ENCODE measurements at places on chromosomes 4 and X.

DNA sequence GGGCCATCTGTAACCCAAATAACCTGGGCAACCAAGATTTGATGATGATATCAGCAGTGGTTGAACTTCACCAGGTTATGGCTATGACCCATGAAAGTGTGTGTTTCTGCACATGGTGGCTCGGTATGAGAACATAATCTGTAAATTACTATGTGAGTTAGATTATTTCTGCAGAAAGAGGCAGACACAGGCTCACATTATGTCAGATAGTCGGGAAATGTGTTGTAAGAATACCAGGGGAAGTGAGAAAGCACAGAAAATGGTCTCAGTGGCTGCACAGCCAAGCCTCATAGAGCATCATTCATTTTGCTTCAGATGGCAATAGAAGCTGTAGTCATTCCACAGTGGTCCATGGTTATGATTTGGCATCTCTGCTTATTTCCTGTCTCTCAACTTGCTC, 63.0 kb upstream of the RBPJ start:
- DNase-seq: no peak

DNA sequence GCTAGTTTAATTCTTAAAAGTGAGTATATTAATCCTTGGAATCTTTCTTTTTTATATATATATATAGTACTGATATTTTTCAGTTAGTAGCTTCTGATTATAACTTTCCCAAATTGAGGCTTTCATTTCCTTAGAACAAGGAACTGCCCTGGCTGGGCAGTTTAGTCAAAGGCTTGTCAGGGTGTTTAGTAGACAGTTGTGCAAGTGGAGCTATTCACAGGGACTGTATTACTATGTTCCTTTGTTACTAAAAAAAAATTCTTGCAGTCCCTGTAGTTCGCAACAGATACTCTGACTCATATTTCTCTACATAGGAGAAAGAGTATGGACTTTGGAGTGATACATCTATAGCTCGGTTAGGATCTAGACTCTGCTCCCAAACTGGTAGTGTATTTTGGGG, 20.8 kb downstream of the USO1 start:
- DNase-seq: peak; percentile 83

- peak; percentile 92 for DNase-seq
Observed at GRCh38 chr4:13918110-13918509, 290.6 kb upstream of the BOD1L1 start.

GRCh38 chrX:68440940-68441339, 7.6 kb upstream of the OPHN1 start:
- peak; percentile 85 for DNase-seq

- DNase-seq: no peak
Observed at GRCh38 chrX:110175696-110176095, 142.2 kb downstream of the AMMECR1 start.

- peak; percentile 83 for DNase-seq
Observed at GRCh38 chr4:89800012-89800516, 36.9 kb downstream of the SNCA start.

DNA sequence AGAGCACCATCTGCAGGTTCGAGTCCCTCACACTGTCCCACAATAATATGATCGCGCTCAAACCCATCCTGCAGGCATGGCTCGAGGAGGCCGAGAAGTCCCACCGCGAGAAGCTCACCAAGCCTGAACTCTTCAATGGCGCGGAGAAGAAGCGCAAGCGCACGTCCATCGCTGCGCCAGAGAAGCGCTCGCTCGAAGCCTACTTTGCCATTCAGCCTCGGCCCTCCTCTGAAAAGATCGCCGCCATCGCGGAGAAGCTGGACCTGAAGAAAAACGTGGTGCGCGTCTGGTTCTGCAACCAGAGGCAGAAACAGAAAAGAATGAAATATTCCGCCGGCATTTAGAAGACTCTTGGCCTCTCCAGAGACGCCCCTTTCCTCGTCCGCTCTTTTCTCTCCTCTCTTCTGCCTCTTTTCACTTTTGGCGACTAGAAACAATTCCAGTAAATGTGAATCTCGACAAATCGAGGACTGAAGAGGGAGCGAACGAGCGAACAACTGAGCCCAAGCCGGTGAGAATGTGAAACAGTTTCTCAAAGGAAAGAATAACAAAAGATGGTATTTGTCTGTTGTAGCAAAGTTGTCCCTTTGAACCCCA, 1.9 kb downstream of the POU4F2 start:
- no peak for DNase-seq

- no peak for DNase-seq
Observed at GRCh38 chrX:109350051-109350450, 131.8 kb downstream of the GUCY2F start.

DNA sequence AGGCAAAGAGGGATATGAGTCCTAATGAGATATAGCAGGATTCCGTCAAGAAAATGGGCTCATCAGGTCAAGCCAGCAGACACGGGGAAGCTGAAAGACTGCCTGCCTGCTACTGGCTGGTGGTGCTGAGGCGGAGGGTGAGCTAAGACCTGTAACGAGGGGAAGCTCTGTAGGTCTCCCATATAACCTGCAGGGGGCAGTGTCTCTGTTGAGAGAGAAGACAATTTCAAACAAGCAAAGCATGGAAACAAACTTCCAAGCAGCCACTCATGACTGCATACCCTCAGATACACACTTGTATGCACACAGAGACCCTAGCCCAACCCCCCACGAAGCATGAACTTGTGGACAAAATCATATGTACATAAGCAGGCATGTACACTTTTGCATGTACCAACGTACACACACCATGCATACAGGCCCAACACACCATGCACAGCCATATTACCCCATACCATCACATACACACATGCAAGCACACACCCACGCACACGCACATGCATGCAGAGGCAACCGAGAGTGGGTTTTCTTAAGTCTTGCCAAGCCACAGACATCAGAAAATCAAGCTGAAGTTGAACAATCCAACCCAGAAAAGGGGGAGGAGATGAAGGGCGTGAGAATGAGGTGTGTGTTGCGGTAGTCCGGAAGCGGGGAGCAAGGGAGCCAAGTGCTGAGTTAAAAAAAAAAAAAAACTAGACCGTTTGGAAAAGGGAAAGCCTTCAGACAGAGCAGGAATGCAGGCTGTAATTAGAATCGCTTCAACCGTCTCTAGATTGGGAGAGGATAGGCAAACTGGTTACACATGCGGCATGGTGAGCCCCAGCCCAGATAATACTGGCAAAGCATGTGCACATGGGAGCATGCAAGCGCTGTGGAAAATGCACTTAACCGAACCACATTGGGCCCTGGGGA, 71.0 kb downstream of the PJA1 start:
- peak; percentile 70 for DNase-seq

DNA sequence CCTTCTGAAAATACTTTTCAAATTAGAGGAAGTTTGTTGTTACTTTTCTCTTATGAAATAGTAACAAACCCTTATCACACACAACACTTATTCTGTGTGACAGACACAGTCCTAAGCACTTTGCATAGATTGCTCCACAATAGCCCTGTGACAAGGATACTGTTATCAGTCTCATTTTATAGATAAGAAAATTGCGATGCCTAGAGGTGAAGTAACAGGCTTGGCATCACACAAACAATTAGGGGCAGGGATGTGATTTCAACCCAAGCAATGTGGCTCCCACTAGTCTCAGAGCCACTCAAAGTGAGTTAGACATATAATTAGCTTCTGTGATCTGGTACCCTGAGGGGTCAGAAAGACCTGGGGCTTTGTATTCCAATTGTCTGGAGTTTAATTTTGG, 339.9 kb downstream of the FBXO8 start:
- DNase-seq: no peak

DNA sequence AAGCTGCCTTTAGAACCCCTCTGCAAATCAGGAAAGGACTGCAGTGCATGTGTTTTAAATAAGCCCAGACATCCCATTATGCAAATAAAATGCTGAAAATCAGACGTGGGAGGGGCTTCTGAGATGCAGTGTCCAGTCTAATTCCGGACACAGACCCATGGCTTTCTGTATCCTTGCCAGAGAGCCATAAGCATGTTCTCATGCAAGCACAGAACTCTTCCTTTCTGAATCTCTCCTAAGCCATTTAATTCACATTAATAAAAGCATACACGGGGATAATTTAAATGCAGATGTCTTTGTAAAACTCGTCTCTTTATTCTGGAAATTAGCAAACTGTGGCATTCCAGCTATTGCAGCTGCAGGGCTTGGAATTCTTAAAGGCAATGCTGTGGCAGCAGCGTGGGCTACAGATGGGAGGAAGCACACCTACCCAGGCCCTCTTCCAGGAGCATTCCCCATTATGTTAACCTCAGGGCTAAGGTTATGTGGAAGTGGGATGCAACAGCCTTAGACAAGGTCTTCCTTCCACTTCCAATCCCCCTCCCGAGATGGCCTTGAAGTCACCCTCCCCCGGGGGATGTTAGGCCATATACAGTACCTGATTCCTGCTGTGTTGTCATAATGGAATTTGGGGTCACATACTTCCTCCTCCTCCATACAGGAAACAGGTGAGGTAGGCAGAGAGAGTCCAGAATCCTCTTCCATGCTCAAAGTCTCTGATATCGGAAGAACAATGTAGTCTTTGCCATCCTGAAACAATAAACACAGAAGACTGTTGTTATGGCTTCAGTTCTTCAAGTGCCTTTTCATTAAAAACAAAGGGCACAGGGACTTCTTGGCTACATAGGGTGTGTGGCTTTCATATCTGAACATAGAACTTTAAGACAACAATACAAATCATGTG, 38.1 kb downstream of the KDR start:
- DNase-seq: no peak

- DNase-seq: peak; percentile 50
Observed at GRCh38 chr4:26020881-26021280, 106.9 kb downstream of the SMIM20 start.

DNA sequence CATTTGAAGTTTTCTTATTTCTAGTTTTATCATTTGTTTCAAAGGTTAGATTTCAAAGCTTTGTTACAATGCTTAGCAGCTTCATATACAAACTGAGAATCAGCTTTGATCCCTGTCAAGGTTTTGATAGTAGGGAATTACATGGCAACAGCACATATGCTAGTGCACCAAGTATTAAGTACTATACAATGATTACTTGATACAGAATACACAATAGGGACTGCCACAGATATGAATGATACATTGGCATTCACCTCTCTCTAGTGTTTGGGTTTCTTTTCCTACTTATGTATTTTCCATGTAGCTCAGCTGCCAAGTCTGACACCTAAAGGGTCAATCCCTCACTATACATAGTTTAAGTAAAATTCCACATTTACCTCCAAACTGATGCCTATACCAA, 344.0 kb downstream of the FAT4 start:
- no peak for DNase-seq

- DNase-seq: no peak
Observed at GRCh38 chr4:153063490-153063889, 127.4 kb downstream of the FHDC1 start.

DNA sequence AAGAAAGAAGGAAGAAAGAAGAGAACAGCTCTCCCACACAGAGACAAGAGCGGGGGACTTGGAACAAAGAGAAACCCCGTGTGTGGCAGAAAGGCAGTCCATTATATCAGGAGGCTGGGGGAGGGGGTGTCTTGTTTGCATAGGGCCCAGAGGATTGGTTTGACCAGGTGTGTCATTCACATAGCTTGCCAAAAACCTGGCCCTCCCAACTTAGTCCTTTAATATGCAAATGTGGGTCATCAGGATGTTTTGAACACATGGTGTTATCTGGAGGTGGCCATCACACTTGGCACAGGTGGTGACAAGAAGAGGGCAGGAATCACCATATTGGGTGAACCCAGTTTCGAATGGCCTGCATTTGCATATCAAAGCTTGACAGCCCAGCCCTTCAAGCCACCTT, 111.7 kb downstream of the LINC00632 start:
- no peak for DNase-seq

DNA sequence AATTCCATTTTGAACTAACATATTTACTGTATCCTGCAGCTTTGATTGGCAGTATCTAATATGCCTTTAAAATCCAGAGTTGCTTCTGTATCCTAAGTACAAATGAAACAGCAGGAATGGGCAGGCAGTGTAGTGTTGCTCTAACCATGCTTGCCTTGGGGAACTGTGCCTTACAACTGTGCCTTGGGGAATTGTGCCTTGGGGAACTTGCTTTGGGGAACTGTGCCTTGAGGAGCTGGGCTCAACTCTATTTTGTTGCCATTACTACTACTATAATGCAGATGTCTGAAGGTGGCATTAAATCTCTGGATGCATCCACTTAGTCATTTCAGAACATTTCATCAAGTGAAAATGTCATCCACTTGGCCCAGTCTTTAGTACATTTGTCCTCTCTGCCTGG, 6.9 kb downstream of the CXCL3 start:
- no peak for DNase-seq

GRCh38 chr4:26877406-26877805, 16.8 kb downstream of the STIM2 start:
- no peak for DNase-seq

DNA sequence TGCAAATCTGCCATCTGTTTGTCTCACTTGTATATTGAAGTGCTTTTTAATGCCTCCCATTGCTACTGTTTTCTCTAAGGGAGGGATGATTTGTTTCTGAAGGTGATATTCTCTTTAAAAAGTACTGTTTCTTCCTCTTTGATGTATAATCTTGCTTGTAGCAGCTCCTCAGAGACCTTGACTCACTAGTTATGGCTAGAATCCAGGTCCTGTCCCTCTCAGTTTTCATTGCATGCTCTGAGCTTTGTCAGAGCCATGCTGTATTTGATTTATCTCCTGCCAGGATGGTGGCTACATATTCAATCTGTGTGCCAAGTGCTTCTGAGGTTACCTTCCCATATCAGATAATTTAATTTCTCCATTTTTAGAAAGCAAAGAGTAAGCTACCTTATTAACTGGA, 56.0 kb downstream of the GLUD2 start:
- peak; percentile 6 for DNase-seq

GRCh38 chr4:175431694-175432093, 380.4 kb downstream of the GPM6A start:
- no peak for DNase-seq

DNA sequence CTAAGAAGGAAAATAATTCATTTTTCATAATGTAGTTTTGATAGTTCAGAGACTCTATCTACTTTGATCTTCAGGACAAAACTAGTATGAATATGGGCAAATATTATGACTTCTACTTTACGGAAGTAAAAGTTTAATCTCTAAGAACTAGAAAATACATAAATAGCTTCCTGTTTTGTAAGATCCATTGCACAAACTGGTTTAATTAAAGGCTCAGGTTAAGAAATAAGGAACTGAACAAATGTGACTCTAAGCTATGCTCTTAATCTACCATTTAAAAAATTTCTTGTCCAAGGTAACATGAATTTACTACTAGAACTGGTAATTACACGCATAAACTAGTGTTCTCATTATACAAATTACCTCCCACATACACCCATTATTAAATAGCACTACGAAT, 360.6 kb downstream of the INPP4B start:
- DNase-seq: no peak

- DNase-seq: peak; percentile 4
Observed at GRCh38 chr4:112978691-112979472, 70.6 kb upstream of the ANK2 start.

All from fibroblast of pulmonary artery (primary cell).